ENCODE measurements at places on chromosomes 6 and 20.

- no peak for DNase-seq
These were observed 9.6 kb downstream of the BPIFB3 start for GRCh38 chr20:33063271-33063670.

DNA sequence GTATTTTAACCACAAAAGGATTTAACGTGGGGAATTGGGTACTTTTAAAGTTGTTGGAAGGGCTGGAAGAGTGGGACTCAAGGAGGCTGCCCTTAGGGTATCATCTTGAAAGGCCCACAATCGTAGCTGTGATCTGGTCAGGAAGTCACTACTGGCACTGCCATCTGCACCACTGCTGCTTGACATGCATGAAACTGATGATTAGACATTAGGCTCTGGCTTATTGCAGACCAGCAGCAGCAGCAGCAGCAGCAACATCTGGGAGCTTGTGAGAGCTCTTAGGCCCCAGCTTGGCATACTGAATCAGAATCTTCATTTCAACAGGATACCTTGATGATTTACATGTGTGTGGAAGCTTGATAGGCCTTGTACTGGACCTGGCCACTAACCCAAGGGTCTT, 68.6 kb downstream of the PHF20 start:
- DNase-seq: no peak

DNA sequence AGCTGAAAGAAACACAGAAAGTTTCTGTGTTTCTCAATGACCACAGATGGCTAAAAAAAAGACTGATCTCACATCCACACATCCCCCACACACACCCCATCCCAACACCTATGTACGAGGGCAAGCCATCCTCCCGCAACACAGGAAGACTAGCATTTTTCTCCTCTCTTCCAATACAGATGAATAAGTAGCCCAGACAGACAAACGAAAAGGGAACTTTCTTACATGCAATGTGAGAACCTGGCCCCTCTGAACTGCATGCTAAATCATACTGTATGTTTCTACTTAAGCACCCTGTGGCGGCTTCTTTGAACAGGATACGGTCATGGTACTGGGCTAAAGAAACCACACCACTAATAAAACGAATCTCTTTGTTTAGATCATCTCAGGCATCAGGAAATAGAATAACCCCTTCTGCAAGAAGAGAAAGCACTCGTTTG, 116.2 kb downstream of the GMDS start:
- DNase-seq: no peak

GRCh38 chr20:9241721-9242427, 173.0 kb downstream of the PLCB4 start:
- DNase-seq: no peak

DNA sequence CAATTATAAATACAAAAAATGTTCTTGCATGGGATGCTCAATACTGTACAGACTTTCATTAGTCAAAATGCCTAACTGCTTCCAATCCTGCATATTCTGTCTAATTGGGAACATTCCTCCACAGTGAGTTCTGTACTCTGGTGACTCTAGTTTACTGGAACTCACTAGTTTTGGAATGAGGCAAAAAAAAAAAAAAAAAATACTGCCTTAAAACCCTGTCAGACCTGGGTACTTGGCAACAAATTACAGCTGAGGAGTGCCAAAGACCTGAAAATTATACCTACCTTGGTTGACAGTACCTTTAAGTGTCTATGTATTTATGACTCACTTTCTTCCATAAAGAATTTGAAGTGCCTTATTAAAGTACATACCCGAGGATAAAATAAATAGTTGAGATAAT, 276.7 kb downstream of the FARS2 start:
- DNase-seq: no peak

DNA sequence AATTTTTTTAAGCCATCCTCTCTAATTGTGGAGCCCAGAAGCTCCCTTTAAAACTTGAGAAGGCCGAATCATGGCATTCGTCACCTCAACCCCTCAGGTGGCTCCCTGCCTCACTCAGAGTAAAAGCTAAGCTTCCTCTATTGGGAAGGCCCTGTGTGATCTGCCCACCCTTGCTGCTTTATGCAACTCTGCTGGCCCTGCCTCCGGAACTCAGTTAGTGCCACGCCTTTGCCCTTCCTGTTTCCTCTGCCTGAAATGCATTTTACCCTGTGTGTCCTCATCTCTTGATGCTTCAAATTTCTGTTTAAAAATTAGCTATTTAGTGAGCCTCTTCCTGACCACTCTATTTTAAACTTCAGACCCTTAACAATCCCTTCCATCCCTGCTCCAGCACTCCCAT, 5.7 kb downstream of the PACRG start:
- no peak for DNase-seq

DNA sequence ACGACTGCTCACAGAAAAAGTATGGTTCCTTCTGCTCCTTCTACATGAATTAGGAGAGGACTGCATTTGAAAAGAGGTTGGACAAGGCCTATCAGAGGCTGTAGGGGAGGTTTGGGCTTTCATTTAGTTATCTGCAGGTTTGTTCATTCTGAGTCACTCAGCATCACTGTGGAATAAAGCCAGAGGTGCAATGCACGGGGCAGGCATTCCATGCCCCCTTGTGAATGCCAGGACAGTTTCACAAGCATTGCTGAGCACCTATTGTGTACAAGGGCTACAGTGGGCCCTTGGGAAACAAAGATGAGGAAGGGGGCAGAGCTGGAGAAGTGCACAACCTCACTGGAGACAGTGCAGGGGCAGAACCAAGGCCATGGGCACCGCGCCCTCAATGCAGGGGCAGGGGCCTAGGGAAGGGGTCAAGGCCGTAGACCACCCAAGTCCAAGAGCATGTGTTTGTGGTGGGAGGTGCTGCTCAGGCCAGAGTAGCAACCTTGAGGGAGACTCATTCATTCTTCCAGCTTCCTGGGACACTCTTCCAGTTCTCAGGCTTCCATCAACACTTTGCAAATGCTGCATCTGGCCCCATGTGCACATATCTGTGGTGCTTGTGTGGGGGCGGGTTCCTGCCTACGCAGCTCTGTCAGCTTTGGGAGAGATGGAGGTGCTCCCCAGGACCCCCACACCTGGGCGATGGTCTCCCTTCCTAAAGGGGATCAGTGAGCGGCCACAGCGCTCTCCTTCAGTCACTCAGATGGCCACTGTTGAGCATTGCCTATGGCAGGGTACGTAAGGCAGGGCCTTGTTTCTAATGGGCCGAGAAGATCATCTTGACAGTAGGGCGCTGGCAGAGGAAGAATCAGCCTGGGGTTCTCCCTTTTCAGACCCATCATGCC, 204.5 kb downstream of the SYNDIG1 start:
- DNase-seq: peak; percentile 32

DNA sequence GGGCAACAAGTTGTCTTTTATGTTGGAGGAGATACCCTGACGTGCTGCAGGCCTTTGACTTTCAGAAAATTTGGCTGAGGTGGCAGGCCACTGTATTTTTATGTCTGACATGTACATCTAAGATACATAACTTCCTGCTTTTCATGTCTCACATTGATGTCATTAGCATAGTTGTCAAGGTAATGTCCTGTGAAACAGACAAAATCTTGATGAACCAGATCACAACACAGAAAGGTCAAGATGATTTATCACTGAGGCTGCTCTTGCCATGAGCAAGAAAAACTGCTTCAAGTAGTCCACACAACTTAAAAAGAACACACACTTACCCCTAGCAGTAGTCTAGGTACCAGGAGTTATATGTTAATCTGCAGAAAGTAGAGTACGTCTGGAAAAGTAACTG, 50.2 kb upstream of the GNRH2 start:
- no peak for DNase-seq

DNA sequence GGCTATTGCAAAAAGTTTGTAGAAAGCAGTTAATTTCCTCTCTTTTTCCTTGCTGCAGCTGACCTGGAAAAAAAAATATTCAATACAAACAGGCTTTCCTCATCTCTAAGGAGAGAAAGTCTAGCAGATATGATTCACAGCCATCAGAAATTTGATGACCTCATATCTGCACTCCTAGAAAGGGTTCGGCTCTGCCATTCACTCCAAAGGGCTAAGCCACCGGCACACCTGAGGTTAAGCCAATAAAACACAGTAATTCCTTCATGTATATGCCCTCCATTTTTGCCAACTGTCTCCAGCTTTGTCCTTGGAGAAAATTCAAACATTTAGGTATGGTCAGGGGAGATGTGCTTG, 18.7 kb upstream of the LY86 start:
- DNase-seq: no peak

GRCh38 chr6:99467509-99468106, 42.5 kb upstream of the PNISR start:
- peak; percentile 17 for DNase-seq

GRCh38 chr6:132218059-132218696, 183.1 kb downstream of the MOXD1 start:
- DNase-seq: peak; percentile 74

- no peak for DNase-seq
These were observed 112.8 kb downstream of the ZMYND8 start for GRCh38 chr20:47243532-47244305.

DNA sequence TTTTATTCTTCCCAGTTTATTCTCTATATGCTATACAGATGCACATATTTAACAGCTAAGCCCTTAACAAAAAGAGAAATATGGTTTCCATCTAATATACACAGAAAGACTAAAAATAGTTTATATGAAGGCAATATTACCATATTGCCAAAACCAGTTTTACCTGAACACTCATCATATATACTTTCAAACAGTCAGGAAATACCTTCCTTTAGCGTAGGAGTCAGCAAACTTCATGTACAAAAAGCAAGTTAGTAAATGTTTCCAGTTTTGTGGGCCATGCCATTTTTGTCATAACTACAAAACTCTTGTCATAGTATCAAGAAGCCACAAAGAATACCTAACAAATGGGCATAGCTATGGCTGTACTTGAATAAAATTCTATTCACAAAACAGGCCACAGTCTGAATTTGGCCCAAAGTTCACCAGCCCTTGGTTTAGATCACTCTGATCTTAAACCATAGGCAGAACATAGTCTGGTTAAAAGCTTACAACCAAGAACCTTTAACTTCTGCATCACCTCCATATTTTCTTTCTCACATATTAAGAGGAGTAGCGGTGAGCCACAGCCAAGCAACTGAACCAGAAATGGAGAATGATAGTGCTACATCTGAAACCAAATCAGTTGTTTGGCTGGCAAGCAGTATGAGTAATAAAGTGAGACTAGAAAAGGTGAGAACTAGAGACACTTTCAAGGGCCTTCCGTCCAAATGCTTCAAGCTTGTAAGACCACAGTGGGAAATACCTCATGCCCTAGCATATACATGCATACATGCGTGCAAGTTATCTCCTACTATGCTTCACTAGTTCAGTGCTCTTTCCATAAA, 116.6 kb downstream of the PTPRK start:
- DNase-seq: no peak

GRCh38 chr6:30646450-30647241, at the start of gene C6orf136:
Gene C6orf136, plus strand, starts transcription at chr6:30647133. Its CDS starts 99 bp downstream, at chr6:30647232.
- peak; percentile 90 for DNase-seq

- no peak for DNase-seq
These were observed 131.8 kb upstream of the BEND3 start for GRCh38 chr6:107246972-107247615.

- no peak for DNase-seq
These were observed 63.7 kb upstream of the CCN6 start for GRCh38 chr6:111990214-111990613.

- no peak for DNase-seq
These were observed 305.9 kb downstream of the CLIC5 start for GRCh38 chr6:45709781-45710220.

DNA sequence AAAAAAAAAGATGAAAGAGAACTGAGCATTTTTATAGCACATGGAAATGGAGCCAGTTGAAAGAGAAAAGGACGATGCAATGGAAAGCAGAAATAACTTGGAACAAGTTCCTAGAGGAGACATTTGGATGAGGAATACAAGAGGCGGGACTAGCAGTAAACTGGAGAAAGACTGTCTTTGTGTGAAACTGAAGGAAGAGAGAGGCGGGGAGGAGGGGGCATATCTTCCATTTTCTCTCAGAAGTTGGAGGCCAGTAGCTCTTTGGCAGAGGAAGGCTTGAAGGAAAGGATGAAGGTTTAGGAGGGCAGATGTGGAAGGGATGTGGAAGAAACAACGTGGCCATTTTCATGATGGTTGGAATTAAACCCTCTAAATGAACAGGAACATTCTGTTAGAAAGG, 33.0 kb upstream of the ADGRF1 start:
- no peak for DNase-seq

DNA sequence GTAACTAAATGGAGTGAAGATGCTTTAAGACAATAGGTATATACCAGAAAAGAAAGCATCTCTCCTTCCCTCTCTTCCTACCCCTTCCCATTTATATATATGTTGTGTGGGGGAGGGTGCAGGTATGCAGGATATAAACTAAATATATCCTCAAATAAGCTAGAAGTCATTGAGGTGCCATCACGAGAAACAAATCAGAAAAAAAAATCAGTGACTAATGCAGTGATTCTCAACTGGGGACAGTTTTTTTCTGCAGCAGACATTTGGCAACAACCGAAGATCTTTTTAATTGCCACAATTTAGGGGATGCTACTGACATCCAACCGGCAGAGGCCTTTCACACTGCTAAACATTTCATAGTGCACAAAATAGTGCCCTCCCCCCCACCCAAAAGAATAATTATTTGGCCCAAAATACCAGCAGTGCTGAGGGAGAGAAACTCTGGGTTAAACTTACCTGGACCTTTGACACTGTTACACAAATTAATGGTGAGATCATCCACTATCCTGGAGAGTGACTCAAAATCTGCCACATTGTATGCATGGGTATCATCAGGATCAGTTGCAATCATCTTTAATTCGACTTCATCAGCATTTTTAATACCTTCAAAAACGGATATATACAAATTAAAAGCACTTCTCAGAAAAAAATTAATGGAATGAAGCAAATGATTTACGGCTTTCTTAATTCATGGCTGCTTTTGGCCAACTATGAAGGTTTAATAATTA, 55.0 kb downstream of the COL12A1 start:
- peak; percentile 4 for DNase-seq

- DNase-seq: no peak
These were observed 60.7 kb upstream of the LAMA2 start for GRCh38 chr6:128822271-128822670.
